GM04504 (cell line): ENCODE measurements at places on chromosomes 3 and 15.

- DNase-seq, result no peak
Observed at GRCh38 chr15:90259524-90259923, 5.9 kb upstream of the NGRN start.

DNA sequence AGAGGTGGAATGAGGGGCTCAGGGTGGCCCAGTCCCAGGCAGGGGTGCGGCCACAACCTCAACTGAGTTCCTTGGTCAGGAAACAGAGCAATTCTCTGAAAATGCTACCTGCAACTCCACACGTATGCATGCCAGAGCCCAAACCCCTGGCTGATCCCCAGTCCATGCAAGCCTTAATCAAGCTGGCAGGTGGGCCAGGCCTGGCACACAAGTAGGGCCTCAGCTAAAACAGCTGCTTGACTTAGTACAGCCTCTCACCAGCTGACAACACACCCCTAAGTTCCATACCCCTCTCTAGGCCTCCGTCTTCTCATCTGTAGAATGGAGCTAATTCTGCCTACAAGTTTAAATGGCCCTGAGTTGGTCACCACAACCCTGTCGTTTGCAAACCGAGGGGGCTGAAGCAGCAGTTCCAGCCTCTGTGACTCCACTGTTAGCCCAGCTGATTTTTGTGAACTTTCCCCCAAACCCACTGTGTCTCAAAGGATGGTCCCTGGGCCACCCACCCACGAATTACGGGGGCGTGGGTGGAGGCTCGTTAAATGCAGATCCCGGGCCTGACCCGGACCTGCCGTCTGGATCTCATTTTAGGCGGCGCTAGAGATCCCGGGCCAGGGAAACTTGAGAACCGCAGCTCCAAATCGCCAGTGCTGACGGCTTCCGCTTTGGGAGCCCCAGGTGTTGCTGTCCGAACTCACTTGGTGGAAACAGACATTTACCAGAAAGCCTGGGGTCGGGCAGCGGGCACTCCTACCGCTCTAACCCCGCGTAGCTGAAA, 927 bp downstream of the CHDH start:
- DNase-seq, result no peak

- no peak for DNase-seq
Observed at GRCh38 chr15:96947296-96948229, 617.1 kb downstream of the NR2F2 start.

- DNase-seq, result no peak
Observed at GRCh38 chr3:37832480-37832879, 29.2 kb upstream of the CTDSPL start.

DNA sequence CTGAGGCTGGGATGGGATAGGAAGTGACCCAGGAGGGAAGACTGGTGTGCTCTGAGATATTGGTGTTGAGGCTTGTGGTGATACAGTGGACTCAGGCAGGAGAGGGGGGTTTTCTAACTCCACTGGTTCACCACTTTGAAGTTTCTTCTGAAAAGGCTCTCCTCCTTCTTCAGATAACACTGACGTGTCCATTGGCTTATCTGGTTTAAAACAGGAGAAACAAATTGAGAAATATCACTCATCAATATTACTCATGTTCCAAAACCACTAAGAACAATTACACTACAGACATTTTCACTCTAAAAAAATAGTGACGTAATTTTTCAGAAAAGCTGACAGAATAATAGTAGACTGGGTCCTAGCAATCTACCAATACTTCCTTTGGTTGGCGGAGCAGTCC, 23.1 kb downstream of the TP53BP1 start:
- DNase-seq, result no peak

DNA sequence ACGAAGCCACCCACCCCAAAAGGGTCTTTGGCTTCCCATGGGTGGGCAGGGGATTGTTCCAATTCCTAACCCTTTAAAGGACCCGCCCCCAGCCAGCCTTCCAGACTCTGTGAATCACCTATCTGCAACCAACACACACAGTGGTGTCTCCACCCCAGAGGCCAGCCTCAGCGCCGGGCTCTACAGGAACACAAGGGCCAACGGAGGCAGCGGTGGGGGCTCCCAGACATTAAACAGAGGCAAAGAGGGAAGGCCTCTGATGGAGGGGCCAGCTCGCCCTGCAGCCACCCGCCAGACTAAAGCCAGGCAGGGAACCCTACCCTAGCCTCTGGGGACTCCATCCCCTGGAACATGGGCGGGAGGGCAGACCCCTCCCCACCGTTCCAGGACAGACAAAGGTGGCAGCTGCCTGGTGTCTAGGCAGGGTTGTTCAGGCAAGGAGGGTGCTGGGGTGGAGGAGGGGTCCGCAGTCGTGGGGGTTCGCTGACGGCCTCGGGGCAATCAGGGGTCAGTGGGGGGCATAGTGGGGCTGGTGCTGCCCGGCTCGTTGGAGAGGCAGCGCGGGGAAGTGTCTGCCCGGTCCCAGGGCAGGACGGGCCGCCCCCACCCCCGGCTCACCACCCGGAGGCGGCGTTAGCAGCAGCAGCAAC, 448 bp downstream of the SHISA5 start:
- no peak for DNase-seq

- no peak for DNase-seq
Observed at GRCh38 chr3:37519661-37520060, 342.0 kb upstream of the CTDSPL start.

DNA sequence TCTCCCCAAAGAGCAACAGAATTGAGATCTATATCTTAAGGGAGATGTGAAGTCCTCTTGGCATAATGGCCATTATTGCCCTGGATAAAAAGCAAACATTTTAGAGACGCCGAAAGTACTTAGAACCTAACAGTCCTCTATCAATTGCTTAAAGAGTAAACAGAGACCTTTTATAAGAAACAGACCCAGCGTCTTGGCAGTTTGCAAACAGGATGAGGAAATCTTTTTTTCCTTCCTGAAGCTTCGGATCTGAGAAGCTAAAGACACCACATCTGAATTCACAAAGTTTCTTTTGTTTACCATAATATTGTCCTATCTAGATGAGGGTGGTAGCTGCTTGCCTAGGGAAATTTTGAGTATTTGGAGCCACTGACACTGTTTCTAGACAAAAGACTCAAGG, 59.9 kb upstream of the LIMD1 start:
- no peak for DNase-seq

GRCh38 chr15:69592954-69593353, 140.3 kb downstream of the RPLP1 start:
- no peak for DNase-seq

- DNase-seq, result no peak
Observed at GRCh38 chr15:68211656-68212320, 6.7 kb upstream of the CALML4 start.

DNA sequence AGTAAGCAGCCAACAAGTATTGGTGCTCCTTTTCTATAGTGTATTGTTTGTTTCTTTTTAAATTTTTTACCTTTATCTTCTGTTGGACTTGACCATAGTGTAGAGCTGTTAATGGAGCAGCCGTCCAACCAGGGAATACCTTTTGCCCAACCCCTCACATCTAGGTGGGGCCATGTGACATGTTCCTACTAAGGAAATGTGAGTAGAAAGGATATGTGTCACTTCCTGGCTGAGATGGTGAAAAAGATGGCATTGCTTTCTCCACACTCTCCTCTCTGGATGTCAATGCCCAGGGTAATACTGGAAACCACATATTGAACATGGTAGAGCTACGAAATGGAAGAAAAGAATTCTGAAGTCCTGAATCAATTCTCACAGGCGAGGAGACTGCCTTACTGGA, 218.8 kb downstream of the TBL1XR1 start:
- no peak for DNase-seq

GRCh38 chr3:133472889-133473288, 73.0 kb downstream of the BFSP2 start:
- DNase-seq, result no peak

DNA sequence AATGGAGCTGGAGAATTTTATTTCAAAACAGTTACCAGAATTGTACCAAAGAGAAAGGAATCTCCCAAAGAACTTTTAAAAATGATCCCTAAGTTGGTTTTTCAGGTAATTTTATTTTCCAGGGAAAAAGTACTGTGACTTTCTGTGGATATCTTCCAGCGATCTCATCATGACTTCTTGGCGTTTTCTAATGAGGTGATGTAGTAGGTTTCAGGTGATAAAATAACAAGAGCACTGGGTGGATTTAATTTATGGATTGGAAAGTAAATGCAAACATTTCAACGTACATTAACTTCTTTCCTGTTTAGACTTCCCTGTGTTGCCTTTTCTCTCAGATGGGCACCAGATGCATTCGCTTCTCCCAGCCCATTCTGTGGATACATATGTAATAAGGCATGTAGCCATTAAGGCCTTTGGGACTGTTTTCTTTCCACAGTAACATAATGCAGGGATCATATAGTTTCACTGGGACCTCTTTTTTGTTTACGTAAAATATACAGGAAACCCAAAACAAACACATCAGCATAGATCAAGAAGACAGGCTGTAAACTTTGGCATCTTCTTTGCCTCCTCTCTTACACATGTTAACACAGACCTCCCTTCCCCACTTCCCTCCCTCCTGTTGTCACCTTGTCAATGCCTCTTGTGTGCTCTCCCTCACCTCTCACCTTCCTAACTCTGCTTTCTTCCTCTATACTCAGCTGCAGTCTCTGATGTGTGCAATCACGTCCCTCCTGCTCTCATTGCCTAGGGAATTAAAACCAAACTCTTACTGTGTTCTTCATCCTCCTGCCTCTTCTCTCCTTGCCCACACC, 13.0 kb downstream of the PHLDB2 start:
- DNase-seq, result no peak

DNA sequence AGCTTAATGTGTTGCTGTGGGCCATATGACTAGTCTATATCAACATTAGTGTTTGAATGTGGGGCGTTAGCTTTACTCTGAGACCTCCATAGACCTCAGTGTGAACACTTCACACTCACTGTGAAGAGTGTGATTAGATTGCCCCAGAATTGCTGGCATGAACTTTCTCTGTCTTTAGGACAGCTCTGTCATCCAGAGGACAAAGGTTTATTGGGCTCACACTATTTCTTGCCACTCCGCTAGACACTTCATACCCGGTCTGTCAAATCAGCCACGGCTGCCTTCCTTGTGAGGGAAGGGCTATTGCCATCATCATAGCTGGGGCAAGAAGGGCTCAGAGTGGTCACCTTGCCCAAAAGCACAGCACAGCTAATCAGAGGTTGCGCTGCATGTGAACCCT, 316.8 kb upstream of the NR2E3 start:
- DNase-seq, result no peak

DNA sequence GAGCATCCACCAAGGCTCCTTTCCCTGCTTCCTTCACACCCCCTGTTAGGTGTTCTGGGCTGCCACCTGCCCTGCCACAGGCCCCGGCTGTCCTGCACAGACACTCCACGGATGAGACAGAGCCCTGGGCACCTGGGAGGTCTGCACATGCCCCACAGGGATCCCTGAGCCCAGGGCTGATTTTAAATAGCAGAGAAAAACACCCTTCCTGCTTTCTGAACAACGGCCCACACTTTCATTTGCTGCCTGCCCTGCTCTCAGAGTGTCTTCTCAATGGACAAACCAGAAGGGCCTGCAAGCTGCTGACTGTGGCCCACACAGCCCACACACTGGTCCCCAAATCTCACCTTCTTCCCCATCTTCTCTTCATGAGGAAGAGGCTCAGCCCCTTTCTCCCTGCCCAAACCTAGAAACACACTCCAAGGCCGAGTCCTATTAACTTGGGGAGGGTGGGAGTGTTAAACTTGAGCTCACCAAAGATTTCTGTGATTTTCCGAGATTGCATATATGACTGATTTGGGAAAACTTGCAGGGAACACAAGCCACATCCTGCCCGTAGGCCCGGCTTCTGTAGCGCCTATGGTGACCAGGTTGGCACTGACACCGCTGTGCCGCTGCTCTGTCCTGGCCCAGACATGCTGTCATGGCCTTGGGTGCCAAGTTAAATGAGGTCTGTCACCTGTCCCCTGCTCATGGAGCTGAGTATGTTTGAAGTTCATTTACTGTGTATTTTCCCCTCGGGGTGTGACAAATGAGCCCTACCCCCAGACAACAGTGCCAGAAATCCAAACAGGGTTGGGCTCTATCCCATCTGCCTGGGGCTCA, 47.2 kb upstream of the KLF13 start:
- DNase-seq, result no peak

DNA sequence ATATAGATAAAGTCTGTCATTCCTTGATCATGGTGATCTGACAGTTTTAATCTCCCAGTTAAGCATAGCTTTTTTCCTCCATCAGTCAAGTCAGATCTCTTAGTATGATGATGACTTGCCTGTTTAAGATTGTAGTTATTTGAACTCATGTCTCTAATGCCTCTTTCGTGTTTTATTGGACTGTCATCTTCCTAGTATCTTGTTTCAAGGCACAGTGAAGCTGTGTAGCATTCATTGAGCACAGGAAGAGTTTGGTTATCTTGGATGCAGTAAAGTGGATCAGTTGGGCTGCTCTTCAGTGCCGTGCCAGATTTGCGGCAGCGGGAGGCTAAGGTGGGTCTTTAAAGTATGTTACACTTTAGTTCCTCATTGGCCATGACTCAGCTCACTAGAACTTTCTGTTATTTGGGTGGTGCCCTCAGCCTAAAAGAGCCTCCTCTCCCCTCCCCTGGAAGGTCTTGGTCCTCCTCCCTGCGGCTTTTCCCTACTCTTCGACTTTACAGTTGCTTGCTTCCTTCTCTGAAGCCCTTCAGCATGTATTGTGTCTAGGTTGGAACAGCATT, 45.7 kb upstream of the SKOR1 start:
- DNase-seq, result no peak

DNA sequence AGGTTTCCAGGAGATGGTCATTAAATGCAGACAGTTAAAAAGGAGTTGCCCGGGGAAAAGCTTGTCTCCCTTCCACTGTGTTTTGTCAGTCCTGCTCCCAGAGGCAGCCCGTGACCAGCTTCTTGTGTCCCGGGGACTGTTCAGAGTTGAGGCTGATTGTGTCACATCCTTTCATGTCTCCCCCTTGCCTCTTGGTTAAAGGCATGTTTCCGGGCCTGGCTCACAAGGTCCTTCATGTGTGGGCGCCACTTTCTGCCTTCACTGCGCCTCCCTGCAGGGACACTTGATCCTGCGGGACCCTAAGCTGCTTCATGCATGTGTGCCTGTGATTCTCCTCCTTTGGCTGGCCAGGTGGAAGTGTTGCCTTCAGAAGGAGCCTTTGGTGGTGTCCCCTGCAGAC, 9.2 kb downstream of the CHCHD6 start:
- no peak for DNase-seq

GRCh38 chr15:85007741-85008397, 26.2 kb downstream of the PDE8A start:
- DNase-seq, result no peak

- no peak for DNase-seq
Observed at GRCh38 chr3:101988596-101988995, 139.3 kb downstream of the NFKBIZ start.

GRCh38 chr3:8574670-8575322, 69.8 kb downstream of the SSUH2 start:
- DNase-seq, result no peak

- no peak for DNase-seq
Observed at GRCh38 chr3:134432236-134432635, 53.5 kb downstream of the ANAPC13 start.

GRCh38 chr3:145735631-145736030, 425.4 kb downstream of the PLOD2 start:
- DNase-seq, result no peak

DNA sequence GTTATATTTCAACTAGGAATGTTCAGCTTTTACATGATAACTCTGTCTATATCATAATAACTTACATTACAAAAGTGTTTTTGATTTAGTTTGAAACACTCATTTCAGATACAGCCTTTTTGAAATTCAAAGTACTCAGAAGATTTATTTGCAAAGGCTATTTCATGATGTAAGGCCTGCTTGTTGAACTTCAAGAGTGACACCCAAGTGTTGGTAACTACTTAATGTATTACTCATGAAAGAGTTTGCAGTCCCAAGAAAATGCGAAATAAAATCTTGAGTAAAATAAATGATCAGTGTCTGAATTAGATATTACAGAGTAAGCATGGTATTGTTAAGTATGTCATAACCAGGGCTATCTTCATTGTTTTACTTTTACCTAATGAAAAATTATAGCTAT, 35.3 kb downstream of the ARHGEF26 start:
- no peak for DNase-seq
